ENCODE measurements at places on chromosomes 5 and 9.

GRCh38 chr5:66661149-66661548, 65.0 kb downstream of the MAST4 start:
- no peak for DNase-seq

GRCh38 chr9:136808075-136808805, 492 bp downstream of the RABL6 start:
- no peak for DNase-seq

DNA sequence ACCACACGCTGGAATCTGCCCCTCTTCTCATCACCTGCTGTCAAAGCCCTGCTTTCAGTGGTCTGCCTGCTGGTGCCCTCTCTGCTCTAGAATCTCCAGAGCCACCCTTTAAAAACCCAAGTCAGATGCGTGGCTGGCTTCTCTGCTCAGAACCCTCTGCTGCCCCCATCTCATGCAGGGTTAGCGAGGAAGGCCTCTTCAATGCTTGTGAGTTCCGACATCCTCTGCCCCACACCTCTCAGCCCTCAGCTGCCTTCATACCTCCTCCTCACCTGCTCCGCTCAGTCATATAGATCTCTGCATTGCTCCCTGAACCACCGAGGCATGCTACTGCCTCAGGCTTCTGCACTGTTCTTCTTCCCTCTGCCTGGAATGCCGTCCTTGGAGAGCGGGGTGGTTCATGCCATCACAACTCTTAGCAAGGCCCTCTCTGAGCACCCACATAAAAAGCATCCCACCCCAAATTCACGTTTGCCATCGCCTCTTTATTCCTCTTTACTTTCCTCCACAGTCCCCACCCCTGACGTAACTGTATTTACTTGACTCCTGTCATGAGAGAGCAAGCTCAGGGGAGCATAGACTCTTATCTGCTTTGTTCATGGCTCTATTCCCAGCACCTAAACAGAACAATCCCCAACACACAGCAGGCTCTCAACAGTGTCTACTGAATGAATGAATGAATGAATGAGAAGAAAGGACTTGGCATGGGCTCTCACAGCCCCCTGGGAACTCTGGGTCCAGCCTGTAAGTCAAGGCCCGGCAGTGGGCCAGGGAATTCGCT, 10.4 kb downstream of the SHB start:
- no peak for DNase-seq

- no peak for DNase-seq
These were observed 356.9 kb downstream of the NFIB start for GRCh38 chr9:13957089-13957488.

DNA sequence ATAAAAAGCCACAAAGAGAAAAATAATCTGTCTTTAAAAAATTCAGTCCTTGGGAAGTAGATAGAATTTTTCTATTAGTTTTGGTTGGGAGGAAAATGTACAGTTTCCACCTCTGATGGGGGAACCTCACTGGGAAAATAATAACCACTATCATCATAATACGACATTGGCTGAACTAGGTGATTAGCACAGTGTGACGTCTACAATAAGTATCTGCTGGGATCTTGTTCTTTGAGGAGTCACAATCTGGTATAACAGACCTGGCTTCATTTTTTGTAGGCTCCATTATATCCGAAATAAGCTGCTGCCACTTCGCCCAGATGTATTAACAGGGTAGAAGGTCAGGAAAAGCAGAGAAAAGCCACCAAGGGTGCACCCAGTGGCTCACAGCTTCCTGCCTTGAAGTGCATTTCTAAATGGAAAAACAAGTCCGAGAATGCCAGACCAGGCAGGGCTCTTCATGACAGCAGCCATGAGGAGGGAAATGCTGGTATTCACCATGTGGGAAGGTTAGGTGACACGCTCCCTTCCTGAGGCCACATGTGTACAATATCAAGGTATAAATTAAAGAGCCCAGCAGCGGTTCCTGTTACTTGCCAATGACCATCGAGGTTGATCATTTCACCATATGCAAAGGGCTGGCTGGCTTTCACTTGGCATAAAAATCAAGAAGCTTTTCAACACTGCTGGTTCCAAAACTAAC, 152.8 kb downstream of the PRELID2 start:
- DNase-seq, result no peak

DNA sequence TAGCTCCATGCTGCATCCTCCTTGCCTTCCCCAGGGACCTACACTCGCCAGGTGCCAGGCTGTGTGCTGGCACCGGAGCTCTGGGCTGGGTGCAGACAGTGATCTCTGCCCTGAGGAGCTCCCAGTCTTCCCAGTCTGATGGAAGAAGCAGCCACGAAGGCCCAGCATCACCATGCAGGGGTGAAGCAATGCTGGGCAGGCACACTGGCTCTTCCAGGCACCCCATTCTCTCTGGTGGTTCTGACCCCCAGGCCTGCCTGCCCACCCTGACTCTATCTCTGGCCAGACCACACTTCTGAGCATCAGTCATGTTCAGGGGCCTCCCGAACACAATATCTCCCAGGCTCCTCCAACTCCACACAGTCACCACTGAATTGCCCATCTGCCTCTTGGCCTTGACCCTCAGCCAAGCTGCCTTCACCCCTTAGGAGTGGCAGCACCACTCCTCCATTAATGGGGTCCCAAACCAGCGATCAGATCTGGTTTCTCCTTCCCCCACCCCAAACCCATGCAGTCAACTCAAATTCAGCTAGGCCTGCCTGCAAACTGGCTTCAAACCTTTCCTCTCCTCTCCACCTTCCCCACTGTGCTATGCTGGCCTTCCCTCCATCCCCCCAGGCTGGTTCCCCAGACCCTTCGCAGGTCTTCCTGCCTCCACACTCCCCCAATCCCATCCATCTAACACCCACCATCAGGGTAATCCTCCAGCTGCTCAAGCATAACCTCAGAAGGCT, 102.7 kb upstream of the MVB12B start:
- DNase-seq, result no peak

DNA sequence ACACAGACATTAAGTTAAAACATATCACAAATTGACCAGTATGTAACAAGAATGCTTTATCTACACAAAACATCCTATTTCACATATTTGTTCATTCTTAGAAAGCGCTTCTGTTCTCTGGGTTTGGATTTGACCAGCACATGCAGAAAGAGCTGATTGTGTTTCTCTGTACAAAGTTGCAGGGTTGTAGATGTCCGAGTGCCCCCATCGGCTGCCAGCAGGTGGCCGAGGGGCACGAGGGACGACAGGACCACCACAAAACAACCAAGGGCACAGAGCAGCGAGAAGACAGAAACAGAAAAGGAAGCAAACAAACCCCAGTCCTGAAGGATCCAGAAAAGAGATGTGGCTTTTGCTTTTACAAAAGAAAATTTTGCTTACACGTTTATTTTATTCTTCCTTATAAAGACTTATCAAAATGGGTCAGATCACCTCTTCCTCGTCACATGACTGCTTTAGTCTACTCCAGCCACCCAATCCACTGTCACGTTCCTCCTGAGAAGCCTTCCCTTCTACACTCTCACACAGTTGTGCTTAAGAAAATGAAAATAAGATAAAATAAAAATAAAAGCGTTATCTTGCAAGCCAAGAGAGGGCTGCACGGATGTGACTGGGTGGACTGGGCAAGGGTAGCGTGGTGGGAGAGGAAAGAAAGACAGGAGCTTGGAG, 9.5 kb downstream of the OTP start:
- no peak for DNase-seq

GRCh38 chr5:147869112-147869511, 9.4 kb upstream of the SCGB3A2 start:
- peak; percentile 70 for DNase-seq

DNA sequence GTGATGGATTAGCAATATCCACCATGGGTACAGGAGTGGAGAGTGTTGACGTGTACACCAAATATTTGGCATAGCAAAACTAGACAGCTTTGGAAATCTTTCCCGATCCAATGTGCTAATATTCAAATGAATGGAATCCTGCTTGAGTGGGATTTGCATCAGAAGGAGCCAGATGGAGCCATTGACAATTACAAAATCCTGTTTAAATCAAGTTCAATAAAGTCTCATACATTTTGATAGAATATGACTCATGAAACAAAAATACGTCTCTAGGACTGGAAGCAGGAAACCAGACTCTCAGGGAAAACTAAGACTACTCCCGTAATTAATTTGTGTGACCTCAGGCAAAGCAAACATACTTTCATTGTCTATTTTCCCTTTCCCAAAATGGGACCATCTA, 13.0 kb downstream of the TNC start:
- no peak for DNase-seq

DNA sequence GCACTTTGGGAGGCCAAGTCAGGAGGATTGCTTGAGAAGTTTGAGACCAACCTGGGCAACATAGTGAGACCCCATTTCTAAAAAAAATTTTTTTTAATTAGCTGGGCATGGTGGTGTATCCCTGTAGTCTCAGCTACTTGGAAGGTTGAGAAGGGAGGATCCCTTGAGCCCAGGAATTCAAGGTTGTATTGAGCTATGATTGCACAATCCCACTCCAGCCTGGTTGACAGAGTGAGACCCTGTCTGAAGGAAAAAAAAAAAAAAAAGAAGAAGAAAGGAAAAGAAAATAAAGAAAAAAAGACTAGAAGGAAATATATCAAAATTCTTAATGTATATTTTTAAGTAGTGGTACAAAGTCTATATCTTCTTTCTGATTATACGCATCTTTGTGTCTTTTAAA, 28.8 kb upstream of the PCDHB1 start:
- no peak for DNase-seq

- no peak for DNase-seq
These were observed 116.9 kb upstream of the CPEB4 start for GRCh38 chr5:173771121-173771724.

- no peak for DNase-seq
These were observed 38.9 kb upstream of the NR3C1 start for GRCh38 chr5:143442385-143442784.

DNA sequence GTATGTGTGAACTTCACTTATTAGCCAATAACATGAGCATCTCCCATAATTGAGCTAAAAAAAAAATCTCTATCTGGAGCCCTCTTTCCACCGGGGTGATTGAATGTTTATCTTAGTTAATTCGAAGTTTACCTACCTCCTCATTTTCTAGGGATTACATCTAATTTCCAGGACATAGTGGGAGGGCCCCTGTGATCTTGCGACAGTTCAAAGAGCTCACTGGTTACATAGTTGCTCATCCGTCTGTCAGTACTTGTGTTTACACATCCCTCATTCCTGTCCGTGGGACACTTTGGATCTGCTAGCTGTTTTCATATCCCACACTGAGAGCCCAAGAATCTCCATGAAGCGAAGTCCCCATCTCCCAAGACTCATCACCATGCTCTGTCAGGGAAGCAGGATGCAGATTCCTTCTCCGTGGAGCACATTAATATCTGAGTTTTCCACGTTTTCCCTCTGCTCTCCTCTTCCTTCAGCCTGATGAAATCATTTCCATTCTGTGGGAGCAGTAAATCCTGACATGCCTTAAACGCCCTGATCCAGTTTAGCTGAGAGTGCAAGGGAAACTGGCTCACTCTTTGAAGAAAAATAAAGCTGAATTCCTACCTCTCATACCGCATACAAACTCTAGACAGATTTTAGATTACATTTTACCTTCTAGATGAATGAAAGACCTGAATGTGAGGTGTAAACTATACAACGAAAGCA, 10.2 kb upstream of the SFXN1 start:
- DNase-seq, result no peak

DNA sequence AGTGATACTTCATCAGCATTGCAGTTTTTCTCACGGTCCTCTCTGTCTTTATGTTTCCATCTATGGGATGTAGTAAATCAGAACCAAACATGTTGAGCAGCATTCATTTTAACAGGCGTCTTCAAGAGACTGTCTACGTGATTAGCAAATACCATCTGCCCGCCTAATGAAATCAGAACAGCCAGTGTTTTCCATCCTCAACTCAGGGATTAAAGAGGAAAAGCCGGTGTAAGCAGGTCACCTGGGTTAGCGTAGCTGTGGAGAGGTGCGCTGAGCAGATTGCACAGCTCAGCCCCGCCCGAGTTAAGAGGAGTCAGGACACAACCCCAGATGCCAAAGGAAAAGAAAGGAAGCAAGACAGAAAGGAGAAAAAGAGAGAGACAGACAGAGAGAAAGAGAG, 54.3 kb upstream of the ANKRD33B start:
- DNase-seq, result no peak

- DNase-seq, result no peak
These were observed 5.3 kb downstream of the SLC25A25 start for GRCh38 chr9:128073253-128073886.

DNA sequence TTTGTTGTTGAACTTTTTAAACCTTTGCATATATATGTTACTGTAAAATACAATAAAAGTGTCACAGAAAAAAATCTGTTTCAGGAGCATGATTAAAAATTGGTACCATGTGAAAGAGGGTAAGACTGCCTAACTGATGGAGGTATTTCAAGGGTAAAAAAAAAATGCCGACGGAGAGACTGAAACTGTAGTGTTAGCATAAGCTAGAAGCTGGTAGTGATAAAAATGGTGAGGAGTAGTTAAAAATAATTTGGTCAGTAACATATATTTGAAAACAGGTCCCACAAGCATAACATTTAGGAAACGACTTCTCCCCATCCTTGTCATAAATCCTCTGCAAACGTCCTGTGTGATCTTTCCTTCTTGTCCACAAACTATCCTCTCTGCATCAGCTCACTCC, 64.7 kb downstream of the MEF2C start:
- DNase-seq, result no peak

GRCh38 chr9:122059214-122059954, 33.7 kb downstream of the TTLL11 start:
- DNase-seq, result no peak

- DNase-seq, result no peak
These were observed 8.7 kb downstream of the HMGCS1 start for GRCh38 chr5:43304525-43304924.

GRCh38 chr5:111372799-111373198, 139.5 kb downstream of the STARD4 start:
- DNase-seq, result no peak

DNA sequence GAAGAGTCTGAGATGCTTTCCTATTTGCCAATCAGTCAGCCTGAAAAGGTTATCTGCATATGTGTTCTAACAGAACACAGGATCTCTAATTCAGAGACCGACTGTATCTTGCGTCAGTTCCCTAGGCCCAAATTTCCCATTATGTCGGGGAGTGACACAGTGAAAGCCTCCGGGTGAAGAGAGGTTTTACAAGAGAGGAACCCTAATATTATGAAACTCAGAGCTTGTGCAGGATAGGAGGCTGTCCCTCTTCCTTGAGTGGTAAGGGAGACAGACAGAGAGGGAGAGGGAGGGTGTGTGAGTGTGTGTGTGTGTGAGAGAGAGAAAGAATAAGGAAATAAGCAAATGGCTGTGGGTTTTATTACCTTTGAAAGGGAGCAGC, 1.9 kb downstream of the CD14 start:
- DNase-seq, result no peak

DNA sequence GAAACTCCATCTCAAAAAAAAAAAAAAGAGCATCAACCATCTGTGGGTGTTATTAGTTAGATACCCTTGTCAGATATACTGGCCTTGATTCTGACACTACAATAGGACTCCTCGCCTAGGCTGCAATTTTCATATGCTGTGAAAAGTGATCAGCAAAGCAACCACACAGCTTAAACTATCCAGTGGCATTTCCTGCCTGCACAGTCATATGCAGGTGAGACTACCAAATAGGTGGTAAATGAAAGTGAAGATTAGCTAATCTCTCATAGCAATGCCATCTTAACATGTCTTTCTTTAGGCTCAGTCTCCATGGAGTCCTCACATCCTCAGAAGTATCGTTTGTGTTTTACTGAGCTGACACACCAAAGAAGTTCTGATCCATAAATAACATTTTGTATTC, 40.8 kb downstream of the GRAMD2B start:
- DNase-seq, result no peak

GRCh38 chr5:73844165-73844564, 218.2 kb downstream of the ARHGEF28 start:
- no peak for DNase-seq

GRCh38 chr9:94720846-94721549, 5.5 kb upstream of the AOPEP start:
- DNase-seq, result no peak
